ENCODE measurements at places on chromosomes 11 and 22.

- no peak for DNase-seq
Observed at GRCh38 chr22:43136255-43136654, 6.9 kb downstream of the MCAT start.

DNA sequence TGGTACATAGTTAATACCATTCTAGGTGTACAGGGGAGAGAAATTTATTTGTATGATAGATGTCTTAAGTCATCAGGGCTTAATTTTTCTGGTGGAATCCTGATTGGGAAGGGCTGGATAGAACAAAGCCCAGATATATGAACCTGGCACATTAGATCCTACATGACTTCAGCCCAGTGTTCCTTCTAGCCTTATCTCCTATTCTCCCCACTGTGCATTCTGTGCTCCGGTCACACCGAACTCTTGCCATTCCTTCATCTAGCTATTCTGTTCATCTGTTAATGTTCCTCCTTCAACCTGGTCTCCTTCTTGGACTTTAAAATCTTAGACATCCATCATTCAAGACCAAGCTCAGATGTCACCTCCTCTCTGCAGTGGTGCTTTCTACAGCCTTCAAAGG lies 68.9 kb upstream of the EED start:
- no peak for DNase-seq

- DNase-seq = no peak
Observed at GRCh38 chr22:35212009-35212408, 45.3 kb upstream of the HMGXB4 start.

- DNase-seq = no peak
Observed at GRCh38 chr11:69524991-69525411, 43.5 kb downstream of the LINC01488 start.

DNA sequence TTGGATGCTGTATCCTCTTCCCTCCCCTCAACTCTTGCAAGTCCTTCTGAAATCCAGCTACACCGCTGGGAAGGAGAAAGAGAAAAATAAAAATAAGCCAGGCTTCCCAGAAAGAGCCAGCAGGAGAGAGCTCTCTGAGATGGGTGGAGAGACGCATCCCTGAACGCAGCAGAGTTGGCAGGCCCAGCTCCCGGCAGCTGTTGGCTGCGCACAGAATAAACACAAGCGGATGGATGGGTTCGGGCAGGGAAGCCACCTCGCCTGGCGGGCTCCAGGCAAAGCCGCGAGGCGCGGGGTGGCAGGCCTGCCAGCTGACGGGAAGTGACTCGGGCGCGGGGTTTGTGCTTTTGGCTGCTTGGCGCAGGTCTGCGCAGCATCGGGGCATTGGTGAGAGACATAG lies 537.7 kb downstream of the MIAT start:
- DNase-seq = no peak

GRCh38 chr11:49995565-49995964 lies 13.2 kb upstream of the OR4C12 start:
- DNase-seq = peak; percentile 16

DNA sequence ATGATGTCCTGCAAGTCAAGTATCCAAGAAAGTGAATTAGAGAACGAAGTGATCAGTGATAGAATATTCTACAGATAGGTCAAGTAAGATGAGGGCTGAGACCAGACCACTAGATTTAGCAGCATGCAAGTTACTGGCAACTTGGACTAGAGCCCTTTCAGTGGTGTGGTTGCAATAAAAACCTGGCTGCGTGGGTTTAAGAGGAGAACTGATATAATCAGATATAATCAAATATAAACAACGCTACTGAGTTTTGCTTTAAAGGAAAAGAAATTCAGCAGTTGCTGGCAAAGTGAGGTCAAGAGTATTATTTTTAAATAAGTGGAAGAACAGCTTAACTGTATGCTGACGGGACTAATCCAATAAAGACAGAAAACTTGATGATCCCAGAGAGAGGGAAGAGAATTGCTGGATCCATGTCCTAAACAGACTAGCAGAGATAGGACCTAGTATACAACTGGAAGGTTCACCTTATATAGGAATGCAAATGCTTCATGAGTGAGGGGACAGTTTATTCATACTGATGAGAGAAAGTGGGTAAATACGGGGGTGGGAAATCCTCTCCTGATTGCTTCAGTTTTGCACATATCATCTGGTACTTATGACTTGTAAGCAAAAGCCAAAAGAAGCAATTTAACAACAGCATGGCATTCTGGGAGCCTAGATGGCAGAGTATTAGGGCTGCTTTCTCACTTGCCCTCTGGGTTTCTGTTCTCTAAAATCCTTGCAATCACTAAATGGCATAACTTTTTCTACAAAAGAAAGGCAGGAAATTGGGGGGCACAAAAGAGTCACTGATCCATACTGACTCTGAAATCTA lies 146.2 kb downstream of the RBFOX2 start:
- DNase-seq = no peak

DNA sequence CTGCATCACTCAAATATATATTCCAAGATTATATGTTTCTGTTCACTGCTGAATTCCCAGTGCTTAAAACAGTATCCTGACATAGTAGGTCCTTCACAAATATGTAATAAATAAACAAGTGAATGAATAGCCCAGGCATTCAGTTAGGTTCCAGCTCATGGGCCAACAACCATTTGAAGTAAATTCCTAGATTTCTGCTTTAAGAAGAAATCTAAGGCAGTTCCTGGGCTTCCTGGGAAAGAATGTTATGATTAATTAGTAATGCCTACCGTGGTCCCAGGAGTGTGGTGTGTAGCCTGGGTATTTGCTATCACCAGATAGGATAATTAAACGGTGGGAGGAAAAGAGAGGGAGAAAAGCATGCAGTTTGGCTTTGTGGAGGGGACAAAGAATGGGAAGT lies 576.8 kb downstream of the SOX6 start:
- no peak for DNase-seq

DNA sequence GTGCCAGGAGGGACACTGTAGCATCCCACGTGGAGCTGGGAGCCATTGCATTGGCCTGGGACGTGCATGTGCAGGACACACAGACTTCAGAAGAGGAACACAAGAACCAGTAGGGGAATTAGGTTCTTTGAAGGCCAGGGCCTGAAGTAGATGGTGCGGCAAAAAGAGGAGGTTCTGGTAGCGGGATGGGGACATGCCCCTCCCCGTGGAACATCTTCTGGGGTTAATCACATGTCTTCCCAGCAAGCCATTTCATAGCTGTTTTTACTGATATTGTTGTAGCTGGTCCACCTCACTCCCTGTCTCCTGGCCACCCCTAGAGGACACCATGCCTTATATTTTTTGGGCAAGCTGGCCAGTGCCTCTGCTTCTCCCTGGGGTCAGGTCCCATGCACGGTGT lies 74.3 kb downstream of the SCN3B start:
- no peak for DNase-seq

GRCh38 chr11:78039919-78040671 lies 17.0 kb upstream of the KCTD14 start:
- no peak for DNase-seq

DNA sequence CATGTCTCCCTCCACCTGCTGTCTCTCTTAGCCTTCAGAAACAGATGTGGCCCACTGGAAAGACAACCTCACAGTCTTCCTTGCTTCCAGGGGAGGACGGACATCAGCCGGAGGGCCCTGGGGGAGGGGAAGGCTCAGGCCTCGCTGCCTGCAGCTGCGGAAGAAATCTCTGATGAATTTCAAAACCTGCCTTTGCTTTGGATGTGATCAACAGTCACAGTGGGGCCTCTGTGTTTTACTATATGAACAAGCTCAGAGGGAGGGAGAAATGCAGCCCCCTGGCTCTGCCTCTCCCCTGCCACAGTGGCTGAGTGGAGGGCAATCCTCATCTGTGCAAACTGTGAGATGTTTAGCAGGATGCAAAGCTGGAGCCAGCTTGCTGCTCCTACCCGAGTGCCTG lies 282.8 kb downstream of the NTM start:
- DNase-seq = no peak

- DNase-seq = peak; percentile 74
Observed at GRCh38 chr11:17547051-17547577, at the start of gene OTOG. OTOG (plus strand) TSS chr11:17547259; CDS start chr11:17547373, 114 bp downstream.

GRCh38 chr22:37904572-37905533 lies 1.2 kb upstream of the MICALL1 start:
- DNase-seq = no peak

GRCh38 chr11:107427569-107428180 lies 29.9 kb downstream of the CWF19L2 start:
- DNase-seq = no peak

GRCh38 chr11:57475671-57476046 lies 15.3 kb downstream of the RTN4RL2 start:
- no peak for DNase-seq

DNA sequence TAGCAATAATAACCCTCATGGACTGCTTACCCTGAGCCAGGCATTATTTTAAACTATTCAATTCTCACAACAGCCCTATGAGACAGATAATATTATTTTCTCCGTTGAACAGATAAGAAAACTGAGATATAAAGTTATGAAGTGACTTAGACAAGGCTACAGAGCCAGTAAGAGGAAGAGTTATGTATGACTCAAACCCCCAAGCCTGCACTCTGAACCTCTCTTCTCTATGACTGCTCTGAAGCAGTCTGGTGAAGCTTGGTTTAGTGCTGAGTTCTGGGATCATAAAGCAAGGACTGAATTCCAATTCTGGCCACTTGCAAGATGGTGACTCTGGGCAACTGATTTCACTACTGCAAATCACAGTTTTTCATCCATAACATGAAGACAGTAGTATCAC lies 34.5 kb downstream of the TNKS1BP1 start:
- DNase-seq = no peak

GRCh38 chr11:66996609-66997273 lies 21.6 kb downstream of the C11orf86 start:
- no peak for DNase-seq

GRCh38 chr22:23394525-23395326 lies 185.4 kb downstream of the IGLL1 start:
- DNase-seq = no peak

DNA sequence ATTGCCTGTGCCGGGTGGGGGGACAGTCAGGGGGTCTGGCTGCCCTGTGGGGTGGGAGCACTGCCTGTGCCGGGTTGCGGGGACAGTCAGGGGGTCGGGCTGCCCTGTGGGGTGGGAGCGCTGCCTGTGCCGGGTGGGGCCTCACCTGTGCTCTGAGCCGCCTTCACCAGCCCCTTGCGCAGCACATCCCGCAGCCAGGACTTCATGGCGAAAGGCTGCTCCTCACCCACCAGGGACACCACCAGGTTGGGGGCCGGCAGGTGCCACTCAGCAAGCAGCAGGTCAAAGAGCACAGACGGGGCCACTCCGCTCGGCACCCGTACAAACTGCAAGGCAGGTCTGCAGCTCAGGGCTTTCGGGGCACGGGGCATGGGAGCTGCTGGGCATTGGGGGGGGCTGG lies 21.4 kb downstream of the TSSC4 start:
- no peak for DNase-seq

- DNase-seq = no peak
Observed at GRCh38 chr11:335779-336658, 15.4 kb upstream of the IFITM3 start.

GRCh38 chr11:18726040-18726439 lies at the start of gene IGSF22:
IGSF22 (minus strand) TSS chr11:18726188; CDS start chr11:18724236, 1,952 bp downstream.
- DNase-seq = no peak

GRCh38 chr22:24952837-24953383 lies 394 bp downstream of the KIAA1671 start:
- no peak for DNase-seq

GRCh38 chr11:134853992-134854991 lies 442.2 kb upstream of the B3GAT1 start:
- DNase-seq = no peak

GRCh38 chr11:95345651-95346050 lies 114.6 kb upstream of the SESN3 start:
- no peak for DNase-seq

- DNase-seq = no peak
Observed at GRCh38 chr22:46652847-46653331, 32.7 kb downstream of the GRAMD4 start.

DNA sequence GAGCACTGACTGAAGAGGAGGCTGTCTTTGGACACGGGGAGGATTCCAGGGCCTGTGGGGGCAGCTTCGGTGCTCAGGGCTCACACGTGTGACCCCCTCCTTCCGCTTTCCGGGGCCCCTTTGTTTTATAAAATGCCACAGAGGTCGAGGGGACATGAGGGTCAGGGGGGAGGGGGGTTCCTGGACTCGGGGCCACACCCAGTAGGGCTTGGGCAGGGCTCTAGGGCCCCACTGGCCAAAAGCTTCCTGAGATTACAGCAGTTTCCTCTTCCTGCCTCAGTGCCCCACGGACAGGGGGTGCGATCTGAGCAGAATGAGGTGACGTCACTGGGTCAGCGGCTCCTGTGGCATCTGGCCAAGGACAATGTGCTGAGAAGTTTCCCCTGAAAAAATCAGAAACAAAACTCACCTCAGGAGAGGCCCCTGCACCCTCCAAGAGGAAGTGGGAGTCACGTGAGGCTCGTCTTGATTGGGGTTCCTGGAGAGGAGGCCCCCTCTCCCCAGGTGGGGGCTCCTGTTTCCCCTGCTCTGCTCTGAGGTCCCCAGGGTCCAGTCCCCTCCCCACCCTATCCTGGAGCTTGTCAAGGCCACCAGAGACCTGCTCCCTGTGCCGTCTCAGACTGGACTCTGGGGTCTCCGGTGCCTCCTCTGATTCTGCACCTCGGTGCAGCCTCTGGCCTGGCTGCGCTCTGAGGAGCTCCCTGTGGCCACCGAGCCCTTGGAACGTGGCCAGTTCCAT lies 6.4 kb upstream of the IFITM3 start:
- no peak for DNase-seq
